ENCODE measurements at places on chromosomes 11 and 22.

- no peak for DNase-seq
These were observed 8.2 kb upstream of the HBE1 start for GRCh38 chr11:5277807-5278382.

DNA sequence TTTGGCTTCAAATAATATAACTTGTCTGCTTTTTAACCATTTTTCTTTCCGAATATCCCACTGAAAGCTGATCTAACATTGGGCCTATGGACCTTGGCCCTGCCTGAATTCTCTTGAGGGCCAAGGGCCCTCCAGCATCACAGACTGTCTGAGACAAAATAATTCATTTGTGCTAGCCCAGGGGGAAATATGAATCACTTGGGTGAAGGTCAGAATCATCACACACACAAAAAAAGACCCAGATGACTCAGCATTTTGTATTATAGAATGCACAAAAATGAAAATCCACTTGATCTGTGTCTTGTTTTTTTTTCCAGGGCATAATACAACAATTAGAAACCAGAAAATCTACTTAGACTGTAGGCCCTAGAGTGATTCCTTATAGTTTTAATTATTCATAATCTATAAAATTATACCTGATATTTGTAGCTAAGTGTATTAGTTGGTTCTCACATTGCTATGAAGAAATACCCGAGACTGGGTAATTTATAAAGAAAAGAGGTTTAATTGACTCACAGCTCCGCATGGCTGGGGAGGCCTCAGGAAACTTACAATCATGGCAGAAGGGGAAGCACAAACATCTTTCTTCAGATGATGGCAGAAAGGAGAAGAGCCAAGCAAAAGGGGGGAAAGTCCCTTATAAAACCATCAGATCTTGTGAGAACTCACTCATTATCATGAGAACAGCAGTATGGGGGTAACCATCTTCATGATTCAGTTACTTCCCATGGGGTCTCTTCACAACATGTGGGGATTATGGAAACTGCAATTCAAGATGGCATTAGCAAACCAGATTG lies 15.6 kb upstream of the RDX start:
- no peak for DNase-seq

DNA sequence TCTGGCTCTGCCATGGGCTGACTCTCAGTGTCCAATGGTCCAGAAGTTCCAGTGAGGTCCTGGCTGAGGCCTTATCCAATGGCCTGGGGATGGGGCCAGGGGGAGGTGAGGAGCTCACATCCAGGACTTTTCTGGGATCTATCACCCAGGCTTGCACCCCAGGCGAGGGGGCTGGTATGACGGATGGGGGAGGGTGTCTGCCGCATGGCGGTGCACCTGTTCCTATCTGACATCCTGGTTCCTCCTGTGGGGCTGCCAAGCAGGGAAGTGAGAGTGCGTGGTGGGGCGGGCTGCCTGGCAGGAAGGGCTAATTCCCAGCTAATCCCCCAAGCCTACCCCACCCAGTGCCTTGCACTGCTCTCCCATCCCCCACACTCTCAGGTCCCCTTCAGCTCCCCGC lies 102.1 kb downstream of the NECTIN1 start:
- DNase-seq = no peak

DNA sequence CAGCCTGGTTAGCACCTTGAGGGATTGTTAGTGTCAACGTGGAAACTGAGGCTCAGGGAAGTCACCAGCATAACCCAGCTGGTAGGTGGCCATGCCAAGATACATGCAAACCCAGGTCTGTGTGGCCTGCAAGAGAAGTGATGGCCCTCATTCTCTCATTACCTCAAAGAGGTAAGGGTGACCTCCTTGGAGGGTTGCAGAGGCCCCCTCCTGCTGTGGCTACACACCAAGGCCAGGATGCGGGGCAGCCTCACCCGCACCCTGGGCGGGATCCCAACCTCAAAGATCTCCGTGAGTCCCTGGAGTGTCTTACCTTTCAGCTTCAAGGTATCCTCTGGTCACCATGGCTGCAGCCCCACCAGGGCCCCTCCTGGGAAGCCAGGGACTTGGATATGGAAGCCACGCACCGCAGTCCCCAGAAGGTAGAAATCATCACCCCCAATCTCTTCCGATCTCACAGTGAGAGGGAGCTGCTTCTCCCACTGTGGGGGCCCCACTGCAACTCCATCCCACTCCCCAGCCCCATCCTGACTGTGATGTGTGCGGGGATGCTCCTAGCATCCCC lies 95.4 kb downstream of the MORC2 start:
- no peak for DNase-seq

DNA sequence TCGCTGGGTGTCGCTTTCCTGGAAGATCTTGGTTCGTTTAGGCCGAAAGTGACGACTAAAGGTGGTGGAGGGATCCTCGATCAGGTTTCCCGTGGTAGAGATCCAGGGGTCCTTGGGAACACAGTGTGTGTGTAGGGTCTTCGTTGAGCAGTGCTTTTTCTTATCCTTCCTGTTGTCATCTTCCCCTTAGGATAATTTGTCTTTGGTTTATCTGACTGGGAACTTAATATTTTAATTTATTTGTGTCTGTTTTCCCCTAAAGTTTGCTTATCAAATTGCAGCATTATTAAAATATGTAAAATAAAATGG lies 403 bp downstream of the RBM7 start:
- DNase-seq = no peak

- no peak for DNase-seq
These were observed 59.0 kb downstream of the SYN3 start for GRCh38 chr22:32999039-32999815.

DNA sequence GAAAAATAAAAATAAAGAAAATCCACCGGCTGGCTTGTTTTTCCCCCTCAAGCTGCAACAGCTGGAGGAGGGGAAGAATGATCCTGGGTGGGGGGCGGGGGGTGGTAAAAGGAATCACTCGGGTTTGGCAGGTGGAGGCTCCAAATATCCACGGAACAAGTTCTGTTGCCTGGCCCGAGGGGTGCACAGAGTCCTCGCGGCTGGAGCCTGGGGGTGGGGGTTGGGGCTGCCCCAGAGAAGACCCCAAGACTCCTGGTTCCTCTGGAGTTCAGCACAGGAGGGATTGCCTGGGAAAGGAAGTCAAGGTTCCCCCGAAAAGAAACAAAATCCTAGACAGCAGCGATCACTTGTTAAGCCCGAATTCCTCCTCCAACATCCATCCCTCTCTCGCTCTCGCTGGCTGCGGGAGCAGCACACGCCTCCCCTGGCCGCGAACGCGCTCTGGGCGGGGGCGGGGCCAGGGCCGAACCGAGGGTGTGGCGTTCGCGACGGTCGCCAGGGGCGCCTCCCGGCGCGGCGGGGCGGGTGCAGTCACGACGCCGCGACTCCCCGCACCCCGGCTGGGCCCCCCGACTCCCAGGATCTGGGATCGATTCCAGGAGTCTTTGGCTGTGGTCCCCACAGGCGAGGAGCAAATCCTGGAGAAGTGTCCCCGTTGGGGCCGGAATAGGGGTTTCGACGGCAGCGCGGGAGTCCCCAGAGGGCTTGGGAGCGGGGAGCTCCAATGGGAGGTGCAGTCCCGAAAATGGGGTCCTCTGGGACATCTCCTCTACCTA lies at the start of gene KCNA4:
Gene KCNA4 (minus strand): TSS at position 443 of the 776 bp plus-strand sequence. CDS start 4,352 bp downstream, outside the sequence.
- DNase-seq = no peak

DNA sequence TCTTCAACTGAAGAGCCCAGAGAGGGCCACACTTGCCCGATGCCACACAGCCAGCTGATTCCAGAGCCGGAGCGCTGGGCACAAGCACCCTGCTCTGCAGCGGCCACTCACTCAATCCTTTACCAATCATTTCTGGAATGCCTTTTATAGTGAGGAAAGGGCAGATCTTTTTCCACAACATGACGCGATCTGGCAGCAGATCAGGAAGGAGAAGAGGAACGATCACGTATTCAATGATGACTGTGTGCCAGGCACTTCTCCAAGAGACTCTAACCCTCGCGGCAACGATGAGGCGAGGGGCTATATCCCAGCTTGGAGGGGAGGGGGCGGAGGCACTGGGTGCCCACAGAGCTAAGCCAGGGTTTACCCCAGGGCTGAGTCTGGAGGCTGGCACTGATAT lies 56.3 kb upstream of the TCF20 start:
- no peak for DNase-seq

GRCh38 chr11:78935398-78936068 lies 360.9 kb upstream of the NARS2 start:
- no peak for DNase-seq

DNA sequence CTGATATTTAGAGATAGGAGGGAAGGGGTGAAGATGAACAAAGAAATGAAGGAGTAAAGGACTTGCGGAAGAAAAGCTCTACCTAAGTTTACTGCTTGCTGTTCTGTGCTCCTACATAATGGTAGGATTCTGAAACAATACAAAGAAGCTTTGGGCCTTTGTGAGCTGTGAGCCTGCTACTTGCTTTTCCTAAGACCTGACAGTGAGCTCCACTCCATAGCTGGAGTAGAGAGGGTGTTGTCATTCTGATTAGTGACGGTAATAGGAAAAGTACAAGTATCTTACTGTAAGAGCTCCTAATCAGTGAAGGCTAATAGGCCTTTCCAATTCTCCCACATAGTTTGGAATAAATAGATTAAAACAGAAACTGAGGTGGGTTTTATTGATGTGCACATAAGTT lies 75.9 kb downstream of the PARVA start:
- DNase-seq = no peak

DNA sequence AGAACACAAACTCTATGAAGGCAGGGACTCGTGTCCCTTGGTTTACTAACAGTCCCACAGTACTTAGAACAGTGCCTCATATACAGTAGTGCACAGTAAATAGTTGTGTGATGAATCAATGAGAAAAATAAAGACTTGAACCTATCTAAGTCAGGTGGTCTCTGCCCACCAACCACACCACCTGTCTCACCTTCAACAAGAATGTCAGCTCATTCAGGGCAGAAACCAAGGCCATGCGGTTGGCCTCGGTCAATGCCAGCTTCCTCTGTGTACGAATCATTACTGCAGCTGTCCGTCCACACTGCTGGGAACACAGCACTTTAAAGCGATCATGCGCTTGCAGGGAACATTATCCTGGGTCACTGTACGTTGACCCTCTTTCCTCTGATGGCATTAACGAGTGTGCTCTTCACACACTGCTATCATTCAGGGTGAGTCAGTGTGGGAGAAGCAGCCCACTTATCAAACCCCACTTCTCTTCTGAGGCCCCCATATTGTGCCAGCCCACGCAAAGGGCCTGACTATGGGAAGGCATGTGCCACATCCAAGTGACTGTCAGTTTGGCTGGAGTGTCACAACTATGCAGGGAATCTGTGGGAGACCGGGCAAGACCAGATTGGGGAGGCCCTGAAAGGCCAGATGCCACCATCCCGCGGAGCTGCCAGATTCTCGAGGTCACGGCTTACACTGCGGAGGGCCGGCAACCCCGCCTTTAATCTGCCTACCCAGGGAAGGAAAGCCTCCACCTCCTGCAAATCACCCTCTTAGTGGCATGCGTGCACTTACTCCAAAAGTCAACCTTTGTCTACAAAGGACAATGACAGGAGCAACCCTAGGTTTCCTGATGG lies 36.1 kb downstream of the LARGE1 start:
- DNase-seq = no peak

DNA sequence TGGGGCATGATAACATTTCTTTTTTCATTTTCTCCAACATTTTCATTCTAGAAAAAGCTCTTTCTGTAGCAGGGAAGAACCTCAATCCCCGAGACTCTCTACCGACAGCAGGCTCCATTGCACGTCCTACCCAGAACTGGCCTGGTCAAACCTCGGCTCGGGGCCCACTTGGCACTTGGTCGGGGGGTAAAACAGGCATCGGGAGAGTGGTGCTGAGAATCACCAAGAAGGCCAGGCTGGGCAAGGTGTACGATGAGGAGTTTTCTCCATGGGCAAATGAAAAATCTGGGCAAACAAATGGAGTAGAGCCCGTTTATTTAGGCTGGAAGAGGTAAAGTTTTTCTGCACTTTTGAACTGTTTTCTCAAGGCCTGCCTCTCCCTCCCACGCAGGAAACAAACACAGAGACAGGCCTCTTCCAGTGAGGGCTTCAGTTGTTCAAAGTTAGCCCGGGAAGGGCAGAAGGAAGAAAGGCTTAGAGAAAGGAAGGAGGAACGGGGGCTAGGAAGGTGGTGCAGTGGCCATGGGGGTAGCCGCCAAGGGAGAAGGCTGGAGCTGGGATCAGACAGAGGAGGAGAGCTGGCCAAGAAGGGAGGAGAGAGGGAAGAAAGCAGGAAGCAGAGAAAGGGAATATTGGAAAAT lies 87.6 kb downstream of the ETS1 start:
- no peak for DNase-seq

DNA sequence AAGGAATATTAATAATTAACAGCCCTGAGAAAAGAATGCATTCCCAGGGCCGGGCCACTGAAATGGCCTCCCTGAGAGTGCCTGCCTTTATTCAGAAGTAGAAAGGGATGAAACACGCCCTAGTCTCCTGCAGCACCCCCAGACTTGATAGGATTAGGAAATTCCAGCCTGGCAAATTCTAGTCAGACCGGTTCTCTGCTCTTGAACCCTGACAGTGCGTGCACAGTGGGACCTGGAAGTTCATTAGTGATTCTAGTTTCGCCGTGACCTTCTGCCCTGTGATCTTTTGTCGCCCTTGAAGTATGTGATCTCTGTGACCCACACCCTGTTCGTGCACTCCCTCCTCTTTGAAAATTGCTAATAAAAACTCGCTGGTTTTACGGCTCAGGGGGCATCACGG lies 2.1 kb upstream of the GSTP1 start:
- no peak for DNase-seq

DNA sequence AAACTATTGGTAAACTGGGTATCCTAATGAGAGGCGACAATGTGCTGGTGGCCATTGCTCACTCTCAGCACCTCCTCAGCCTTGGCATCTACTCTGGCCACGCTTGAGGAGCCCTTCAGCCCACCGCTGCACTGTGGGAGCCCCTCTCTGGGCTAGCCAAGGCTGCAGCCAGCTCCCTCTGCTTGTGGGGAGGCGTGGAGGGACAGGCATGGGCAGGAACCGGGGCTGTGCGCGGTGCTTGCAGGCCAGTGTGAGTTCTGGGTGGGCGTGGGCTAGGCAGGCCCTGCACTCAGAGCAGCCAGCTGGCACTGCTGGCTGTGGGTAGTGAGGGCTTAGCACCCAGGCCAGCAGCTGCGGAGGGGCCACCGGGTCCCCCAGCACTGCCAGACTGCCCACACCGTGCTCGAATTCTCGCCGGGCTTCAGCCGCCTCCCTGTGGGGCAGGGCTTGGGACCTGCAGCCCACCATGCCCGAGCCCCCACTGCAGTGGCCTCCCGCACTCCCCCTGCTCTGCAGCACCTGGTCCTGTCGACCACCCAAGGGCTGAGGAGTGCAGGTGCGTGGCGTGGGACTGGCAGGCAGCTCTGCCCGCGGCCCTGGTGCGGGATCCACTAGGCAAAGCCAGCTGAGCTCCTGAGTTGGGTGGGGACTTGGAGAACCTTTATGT lies 575.9 kb upstream of the ANO3 start:
- no peak for DNase-seq
